Choroid plexus epithelial cell (primary cell): ENCODE measurements at places on chromosomes 4 and X.
A peak's percentile ranks its signal among the peaks of the same experiment; 100 is the strongest.

DNA sequence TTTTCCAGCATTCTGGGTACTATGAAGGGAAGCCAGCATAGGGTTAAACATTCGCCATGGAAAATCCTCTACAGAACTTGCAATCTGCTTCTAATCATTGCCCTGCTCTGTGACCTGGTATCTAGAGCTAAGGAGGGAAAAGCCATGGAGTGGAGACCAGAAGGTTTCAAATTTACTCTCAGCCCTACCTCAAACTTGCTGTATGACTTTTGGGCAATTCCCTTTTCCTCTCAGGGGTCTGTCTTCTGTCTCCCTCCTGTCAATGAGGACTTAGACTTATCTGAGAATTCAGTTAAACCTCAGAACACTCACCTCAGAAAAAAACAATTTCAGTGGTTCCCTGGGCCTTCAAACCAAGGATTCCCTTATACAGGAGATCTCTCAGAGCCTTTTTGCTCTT lies 29.1 kb downstream of the ARHGEF9 start:
- DNase-seq: no peak

GRCh38 chrX:119145241-119145653 lies 17.6 kb upstream of the KIAA1210 start:
- DNase-seq: peak; percentile 26

GRCh38 chrX:30888526-30889146 lies 418 bp downstream of the TAB3 start:
- DNase-seq: peak; percentile 26

DNA sequence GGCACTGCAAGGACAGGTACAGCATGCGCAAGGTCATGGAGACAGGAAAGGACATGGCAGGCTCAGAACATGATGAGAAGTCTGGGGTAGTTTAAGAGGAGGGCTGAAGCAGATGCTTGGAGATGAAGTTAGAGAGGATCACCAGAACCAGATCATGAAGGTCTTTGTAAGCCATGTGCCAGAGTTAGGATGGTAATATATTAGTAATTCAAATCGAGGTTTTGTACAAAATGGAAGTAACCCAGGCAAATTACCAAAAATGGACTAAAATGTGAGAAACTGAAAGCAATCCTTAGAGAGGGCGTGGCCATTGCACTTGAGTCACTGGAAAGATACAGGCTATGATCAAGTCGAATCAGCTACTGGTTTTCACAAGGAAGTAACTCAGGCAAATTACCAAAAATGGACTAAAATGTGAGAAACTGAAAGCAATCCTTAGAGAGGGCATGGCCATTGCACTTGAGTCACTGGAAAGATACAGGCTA lies 13.5 kb downstream of the RXFP1 start:
- peak; percentile 79 for DNase-seq

DNA sequence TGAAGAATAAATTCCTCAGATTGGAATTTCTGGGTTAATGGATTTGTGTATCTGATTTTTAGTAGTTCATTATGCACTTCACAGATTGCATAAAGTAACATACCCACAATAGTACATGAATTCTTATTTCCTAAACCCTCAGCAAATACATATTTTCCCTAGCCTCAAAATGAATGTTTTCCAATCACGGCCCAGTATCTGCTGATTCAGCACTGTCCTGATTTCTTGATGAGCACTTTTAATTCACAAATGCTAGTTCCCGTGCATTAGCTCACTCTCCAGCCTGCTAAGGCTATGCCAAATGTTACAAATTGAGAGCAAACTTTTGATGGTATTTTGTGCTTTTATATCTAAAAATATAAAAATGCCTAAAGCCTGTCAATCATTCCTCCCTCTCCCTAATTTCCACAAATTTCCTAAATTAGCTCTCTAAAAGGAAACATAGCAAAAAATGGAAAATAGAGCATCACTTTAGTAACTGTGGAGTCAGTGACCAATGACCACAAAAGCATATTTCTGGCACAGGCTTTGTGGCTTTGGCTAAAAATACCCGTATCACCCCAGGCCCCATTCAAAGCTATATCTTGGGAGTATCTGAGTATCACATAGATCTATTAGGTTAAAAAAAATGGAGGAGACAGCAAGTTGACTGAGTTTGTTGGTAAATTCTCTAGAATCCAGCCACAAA lies 75.5 kb downstream of the NAF1 start:
- no peak for DNase-seq
